Stimulated activated CD8-positive, alpha-beta memory T cell treated with anti-CD3 and anti-CD28 coated beads, Interleukin-2, amount 100 ng/mL, for 1 hour (primary cell): ENCODE measurements at places on chromosomes 7 and 10.
A peak's percentile ranks its signal among the peaks of the same experiment; 100 is the strongest.

GRCh38 chr7:87330316-87330715 lies 15.1 kb upstream of the CROT start:
- no peak for DNase-seq

- DNase-seq: no peak
Measured at GRCh38 chr10:13329565-13329964, 18.5 kb downstream of the SEPHS1 start.

GRCh38 chr7:24434972-24435371 lies 138.3 kb upstream of the PALS2 start:
- no peak for DNase-seq

GRCh38 chr10:59970396-59971368 lies 64.3 kb upstream of the CCDC6 start:
- no peak for DNase-seq

DNA sequence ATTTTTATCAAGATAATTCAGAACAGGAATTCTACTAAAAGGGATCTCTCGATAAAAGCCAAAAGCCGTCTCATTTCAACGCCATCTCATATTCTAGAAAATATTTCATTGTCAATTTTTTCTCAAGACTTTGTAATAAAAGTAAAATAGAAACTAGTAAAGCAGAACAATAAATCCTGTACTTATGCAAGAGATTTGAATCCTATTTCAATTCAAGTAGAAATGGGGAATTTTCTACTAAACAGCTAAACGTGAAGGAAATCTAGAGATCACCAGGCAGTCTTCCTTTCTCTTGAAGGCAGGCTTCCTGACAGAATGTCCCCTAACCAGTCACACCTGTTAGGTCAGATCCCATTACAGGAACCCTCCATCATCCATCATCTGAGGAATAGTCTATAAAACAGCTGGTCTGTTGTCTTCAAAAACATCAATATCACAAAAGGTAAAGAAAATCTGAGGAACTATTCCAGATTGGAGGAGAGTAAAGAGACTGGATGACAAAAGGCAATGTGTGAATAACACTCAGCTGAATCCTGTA lies 23.7 kb downstream of the USP6NL start:
- DNase-seq: no peak

DNA sequence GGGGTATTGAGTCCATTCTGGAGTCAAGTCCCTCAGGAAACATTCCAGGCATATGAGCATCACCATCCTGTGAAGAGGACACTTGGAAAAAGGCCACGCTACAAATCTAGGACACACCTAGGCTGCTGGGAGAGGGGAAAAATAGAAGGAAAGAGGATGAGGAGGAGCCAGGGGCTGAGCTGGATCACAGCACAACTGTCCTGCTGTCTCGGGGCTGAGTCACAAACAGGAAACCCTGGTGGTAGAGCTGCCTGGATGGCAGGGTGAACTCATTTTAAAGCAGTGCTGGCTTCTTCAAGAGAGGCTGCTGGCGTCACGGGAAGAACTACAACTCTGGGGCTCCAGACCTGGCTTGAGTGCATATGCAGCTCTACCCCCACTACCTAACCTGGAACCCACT lies 151.5 kb downstream of the RNF216 start:
- peak; percentile 34 for DNase-seq

DNA sequence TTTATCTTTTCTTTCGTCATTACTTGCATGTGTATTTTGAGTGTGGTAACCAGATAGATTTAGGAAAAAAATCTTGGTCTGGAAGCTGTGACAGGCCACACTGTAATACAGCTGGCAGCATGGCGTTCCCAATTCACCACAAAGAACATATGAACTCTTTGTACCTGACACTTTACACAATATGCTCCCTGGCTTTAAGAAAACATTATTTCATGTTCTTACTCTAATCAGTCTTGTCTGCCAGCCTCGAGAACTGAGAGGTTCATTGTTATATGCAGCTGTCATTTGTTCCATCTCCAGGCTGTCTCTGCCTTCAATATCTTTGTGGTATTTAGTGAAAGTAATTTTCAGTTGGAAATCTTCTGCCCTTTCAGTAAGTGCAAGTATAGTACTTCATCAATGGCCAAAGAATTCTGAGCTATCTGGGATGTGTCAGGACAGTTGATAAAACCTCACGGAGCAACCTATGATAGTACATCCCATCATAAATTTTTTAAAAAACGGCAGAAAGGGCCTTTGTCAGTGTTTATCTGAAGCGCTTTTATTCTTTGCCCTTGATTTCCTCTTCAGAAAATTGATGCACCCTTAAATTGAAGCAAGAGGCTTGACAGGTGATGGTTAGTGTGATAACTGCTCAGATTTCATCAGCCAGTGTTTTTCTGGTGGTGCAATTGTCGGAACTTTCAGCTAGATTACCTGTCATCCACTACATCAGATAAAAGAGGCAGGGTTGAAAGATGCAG lies 146.3 kb upstream of the SP8 start:
- no peak for DNase-seq

- no peak for DNase-seq
Measured at GRCh38 chr10:12969951-12970350, 31.6 kb downstream of the CCDC3 start.

DNA sequence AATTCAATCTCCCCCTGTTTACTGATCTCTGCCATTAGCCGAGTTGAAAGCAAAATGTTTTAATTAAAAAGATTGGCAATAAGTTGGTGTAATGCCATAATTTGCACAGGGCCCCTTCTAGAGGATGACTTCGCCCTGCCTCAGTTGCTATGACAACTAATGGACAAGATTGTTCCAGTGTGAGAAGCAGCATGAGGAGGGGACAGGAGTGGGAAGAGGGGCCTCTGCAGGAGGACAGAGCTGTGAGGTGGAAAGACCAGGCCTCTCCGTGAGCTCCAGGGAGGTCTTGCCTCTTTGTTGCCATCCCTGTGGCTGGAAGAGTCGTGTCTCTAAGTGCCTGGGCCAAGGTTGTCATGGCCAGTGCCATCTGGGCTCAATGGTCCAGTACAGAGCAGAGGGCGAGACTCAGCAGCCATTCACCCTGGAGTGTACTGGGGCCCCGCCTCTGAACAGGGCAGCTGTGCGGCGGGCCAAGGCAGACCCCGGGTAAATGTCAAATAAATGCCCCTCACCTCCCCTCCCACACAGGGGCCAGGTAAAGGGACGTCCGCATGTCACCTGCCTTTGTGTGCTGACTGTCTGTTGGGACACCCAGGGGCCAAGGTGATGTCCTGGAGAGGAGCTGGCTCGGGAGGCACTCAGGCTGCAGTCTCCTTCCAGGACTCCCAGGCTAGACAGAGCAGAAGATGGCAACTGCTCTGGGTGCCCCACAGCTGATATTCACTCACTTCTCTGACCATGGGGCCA lies 97.0 kb upstream of the RET start:
- no peak for DNase-seq

DNA sequence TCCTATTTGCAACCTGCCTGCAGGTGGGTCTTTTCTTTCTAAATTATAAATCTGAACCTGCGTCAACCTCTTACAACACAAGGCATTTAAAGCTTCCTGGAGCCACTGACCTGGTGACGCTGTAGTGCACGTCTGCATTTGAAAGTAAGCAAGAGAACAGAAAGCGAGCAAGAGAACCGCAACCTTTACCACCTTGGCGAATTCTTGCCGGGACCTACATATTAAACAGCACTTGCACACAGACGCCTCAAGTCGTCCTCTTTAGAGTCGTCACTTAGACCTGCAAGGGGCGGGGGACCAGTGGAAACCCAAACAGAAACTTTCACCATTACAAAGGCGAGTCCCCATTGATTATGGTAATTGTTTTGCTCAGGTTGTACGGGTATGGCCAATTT lies 9.5 kb downstream of the GLI3 start:
- DNase-seq: no peak

DNA sequence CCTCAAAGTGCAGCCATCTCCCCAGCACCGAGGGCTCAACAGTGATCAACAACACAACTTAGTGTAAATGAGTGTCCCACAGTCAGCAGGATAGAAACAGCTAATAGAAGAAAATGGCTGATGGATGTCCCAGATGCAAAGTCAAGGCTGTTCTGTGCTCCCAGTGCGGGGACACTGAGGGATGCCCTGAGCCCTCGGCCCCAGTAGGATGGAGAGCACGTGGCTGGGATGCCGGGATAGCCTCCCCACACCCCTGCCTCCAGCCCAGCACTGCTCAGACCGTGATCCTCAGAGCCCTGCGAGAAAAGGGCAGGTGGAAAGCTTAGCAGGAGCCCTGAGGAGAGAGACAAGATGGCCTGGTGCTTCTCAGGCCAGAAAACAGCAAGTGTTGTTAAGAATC lies 243.9 kb upstream of the TCERG1L start:
- no peak for DNase-seq

- DNase-seq: no peak
Measured at GRCh38 chr7:39623732-39624441, 515 bp downstream of the RALA start.

DNA sequence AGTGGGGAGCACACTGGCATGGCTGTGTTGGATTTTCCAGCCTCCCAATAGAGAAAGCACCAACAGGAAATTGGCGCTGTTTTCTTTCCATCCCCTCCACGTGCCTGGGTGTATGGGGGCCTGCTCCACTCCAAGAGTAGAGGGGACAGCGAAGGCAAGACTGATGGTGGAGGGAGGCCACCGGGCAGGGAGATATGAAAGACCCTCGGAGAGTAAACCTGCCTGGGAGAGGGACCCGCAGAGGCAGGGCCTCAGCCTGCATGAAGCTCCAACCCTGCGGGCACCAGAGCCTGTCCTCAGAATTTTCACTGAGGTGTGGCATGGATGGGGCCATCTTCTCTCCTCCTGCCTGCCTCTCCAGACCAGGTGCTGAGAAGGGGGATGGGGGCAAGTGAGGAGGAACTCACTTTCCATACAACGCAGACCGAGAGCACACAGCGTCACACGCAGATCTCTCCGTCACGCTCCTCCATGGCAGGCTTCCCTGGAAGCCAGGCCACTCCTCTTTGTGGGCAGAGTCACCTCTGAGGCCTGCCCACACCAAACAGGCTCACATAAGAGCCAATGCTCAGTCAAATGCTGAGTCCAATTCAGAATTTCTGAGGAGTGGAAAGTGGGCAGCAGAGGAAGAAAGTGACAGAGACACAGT lies 18.8 kb downstream of the ANXA11 start:
- DNase-seq: no peak

GRCh38 chr10:46035923-46036849 lies 5.8 kb upstream of the NCOA4 start:
- DNase-seq: no peak

DNA sequence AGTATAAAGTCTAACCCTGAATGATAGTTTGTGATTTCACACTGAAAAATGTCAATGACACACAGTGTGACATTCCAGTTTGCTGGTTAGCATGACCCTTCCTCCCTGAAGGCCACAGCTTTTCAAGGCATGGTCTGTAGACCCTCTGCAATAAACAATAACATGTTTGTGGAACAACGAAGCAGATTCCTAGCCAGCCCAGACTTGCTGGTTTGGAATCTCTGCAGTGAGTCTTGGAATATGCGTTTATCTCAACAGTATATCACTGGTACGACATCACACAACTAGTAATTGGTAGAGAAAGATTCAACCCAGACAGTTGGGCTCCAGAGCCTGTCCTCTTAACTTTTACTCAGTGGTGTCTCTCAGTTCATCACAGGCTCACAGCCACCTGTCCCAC lies 23.7 kb upstream of the DUSP5 start:
- no peak for DNase-seq

GRCh38 chr7:100799037-100799896 lies 28.1 kb downstream of the EPHB4 start:
- peak; percentile 34 for DNase-seq

GRCh38 chr7:128861957-128862570 lies 592 bp upstream of the ATP6V1F start:
- DNase-seq: no peak

DNA sequence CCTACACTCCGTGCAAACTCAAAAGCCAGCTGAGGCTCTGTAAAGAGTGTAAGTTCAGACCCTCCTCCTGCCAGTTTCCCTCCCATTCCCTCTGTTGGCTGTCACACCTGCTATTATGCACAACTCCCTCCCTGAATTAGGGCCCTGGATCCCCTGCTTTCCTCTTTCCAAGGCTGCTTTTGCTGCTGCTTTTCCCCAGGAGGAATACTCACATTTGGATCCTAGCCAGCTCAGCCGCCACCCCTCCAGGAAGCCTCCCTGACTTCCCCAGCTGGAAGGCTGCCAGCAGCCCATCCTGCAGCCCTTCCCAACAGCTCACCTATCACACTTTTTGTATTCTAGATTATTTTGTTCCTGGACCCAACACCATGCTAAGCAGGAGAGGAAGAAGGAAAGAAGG lies 40.9 kb upstream of the WDR11 start:
- no peak for DNase-seq

DNA sequence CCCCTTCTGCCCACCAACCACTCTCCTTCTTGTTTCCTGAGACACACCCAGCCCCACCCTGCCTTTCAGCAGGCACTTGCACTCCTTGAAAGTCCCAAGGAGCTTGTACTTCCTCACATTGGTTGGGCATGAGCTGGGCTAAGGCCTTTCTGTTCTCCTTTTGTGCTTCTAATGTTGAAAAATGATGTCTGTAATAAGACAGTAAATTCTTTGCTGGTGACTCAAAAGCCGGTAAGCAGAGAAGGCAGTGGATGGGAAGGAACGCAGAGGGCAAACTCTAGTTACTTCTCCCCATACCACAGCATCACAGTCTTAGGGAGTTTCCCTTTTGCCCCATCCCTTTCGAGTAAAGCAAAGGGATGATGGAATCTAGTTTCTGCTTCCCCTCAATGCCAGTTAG lies 185.6 kb downstream of the PLXNA4 start:
- DNase-seq: no peak

- DNase-seq: no peak
Measured at GRCh38 chr10:49070701-49071100, 44.6 kb downstream of the VSTM4 start.

GRCh38 chr10:93465806-93466675 lies 16.1 kb downstream of the MYOF start:
- no peak for DNase-seq

DNA sequence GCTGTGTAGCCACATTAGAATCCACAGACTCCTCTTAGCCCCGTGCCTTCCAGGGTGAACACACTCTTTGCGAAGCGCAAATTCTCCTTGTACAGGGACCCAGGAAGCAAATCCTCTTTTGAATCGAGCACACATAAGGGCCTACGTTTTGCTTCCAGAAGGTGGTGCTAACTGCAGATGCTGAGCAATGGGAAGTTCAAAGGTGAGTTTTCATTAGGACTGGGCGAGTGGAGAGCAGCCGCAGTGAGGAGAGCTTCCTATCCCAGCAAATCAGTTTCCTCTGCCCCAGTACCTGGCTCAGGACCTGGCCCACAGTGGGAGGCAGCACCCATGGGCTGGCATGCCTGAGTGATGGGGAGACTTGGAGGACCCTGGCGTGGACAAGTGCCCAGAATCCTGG lies 23.5 kb upstream of the GPR26 start:
- no peak for DNase-seq

GRCh38 chr10:94211169-94211510 lies 151.6 kb downstream of the NOC3L start:
- no peak for DNase-seq

- no peak for DNase-seq
Measured at GRCh38 chr7:28003408-28003807, 177.2 kb downstream of the JAZF1 start.

GRCh38 chr10:62638062-62638477 lies 166.4 kb upstream of the ADO start:
- no peak for DNase-seq

GRCh38 chr10:33790521-33791271 lies 456.2 kb upstream of the NRP1 start:
- DNase-seq: no peak

GRCh38 chr7:19377611-19378344 lies 232.6 kb upstream of the FERD3L start:
- no peak for DNase-seq
